Fibroblast of skin of back (primary cell): ENCODE measurements at places on chromosomes 7 and 10.
A peak's percentile ranks its signal among the peaks of the same experiment; 100 is the strongest.

DNA sequence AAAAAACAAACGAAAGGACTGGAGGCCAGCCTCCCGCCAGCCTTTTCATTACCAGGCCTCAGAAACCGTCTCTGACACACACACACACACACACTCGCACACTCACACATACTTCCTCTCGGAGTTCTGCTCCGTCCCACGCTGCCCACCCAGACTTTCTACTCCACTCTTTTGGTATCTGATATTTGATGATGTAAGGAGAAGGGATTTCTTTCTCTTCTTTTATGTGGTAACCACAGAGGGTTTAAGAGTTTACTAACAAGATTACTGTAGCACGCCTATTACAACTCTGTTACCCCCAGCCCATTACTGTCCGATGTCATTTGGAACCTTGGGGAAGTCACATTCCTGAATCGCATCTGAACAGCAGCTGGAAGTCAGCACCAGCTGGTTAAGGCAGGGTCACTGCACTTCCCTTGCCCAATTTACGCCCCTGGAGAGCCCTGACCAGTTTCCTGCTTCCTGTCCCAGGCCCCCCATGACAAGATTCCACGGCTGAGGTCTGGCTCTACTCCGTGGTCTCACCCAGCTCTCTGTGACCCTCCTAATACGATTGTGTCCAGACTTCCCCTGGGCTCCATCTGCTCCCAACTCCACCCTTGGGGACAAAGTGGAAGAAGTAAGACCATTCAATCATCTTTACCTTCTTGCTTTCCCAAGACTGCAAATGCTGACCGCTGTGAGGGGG is 1.1 kb downstream of the DENND2A start:
- DNase-seq = peak; percentile 73

- DNase-seq = no peak
Measured at GRCh38 chr7:27124902-27125689, 5.5 kb downstream of the HOXA4 start.

- DNase-seq = peak; percentile 26
Measured at GRCh38 chr10:61958805-61959204, 57.3 kb downstream of the ARID5B start.

GRCh38 chr10:8852546-8852945 is 798.1 kb downstream of the GATA3 start:
- DNase-seq = no peak

GRCh38 chr10:50210876-50211275 is 40.4 kb downstream of the ASAH2 start:
- no peak for DNase-seq

- DNase-seq = no peak
Measured at GRCh38 chr10:132366499-132366898, 30.5 kb upstream of the PWWP2B start.

DNA sequence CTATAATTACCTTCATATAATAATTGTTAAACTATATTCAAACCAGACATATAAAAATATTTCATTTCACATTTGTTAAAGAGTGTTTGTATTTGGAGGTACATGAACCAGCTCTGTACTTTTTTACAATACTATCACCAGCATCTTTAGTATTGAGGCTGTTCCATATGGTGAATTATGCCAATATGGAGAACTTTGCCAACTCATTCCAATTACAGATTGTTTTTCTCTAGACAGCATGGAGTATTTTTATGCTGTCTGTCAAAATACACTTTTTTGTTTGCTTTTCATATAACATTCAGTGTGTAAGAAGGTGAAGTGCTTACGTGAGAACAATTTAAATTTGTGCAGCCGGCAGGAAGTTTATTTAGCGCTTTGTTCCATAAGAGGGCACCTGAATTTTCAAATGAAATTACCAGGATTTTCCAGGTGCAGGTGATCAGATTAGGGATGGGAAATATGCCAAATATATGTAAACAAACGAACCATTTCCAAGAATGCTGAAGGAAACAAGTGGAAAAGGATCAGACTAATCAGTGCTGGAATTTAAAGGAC is 54.9 kb downstream of the SEMA3E start:
- DNase-seq = no peak

DNA sequence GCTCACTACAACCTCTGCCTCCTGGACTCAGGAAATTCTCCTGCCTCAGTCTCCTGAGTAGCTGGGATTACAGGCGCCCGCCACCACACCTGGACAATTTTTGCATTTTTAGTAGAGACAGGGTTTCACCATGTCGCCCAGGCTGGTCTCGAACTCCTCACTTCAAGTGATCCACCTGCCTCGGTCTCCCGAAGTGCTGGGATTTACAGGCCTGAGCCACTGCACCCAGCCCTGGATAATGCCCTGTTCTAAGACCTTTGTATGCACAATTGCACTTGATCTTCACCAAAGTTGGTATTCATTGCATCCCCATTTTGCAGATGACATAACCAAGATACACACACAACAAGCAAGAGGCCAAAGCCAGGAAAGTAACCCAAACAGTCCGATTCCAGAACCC is 97.7 kb upstream of the CARD11 start:
- DNase-seq = no peak

DNA sequence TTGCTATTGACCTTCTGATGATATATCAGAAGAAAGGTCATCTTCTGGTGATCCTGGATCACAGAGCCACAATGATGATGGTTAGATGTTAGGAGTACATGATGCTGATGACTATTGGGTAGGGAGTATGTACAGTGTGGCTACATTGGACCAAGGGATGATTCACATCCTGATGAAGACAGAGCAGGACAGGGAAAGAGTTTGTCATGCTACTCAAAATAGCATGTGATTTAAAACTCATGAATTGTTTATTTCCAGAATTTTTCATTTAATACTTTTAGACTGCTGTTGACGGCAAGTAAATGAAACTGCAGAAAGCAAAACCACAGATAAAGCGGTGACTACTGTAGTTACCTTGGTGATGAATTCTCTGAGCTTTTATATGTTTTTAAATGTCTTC is 397.3 kb downstream of the PPP1R3A start:
- DNase-seq = peak; percentile 1

- peak; percentile 78 for DNase-seq
Measured at GRCh38 chr7:33895025-33895804, 10.1 kb upstream of the BMPER start.

DNA sequence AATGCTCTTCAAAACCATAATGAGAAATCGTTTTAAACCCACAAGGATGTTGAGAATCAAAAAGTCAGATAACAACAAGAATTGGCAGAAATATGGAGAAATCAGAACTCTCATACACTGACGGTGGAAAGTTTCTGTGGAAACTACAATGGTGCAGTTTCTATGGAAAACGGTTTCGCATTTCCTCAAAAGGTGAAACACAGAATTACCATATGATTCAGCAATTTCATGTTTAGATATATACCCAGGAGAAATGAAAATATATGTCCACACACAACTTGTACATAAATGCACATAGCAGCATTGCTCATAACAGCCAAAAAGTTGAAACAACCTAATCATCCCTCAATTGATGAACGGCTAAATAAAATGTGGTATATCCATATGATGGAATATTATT is 218.2 kb downstream of the ARL4A start:
- no peak for DNase-seq

- DNase-seq = no peak
Measured at GRCh38 chr10:94344522-94345122, 18.1 kb downstream of the NOC3L start.

- DNase-seq = no peak
Measured at GRCh38 chr7:124420367-124420766, 345.2 kb downstream of the GPR37 start.

GRCh38 chr7:2974093-2974819 is 69.4 kb downstream of the CARD11 start:
- no peak for DNase-seq

GRCh38 chr10:100146875-100147650 is 38.8 kb downstream of the ERLIN1 start:
- no peak for DNase-seq

DNA sequence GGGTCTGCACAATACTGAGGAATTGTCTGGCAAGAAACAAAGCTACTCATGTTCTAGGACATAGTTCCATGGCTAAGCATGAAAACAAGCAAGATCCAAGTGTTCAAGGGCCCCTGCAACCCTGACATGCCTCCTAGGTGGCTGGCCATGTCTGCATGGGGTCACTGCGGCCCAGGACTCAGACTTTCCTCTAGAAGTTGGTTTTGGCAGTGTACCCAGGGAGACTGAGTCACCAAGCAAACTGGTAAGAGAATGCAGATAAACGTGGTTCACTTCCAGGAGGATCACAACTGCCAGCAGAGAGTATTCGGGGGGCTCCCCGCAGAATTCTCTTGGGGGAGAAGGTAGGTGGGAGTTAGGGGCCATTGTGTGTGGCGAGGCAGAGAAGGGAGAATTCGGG is 7.4 kb upstream of the PFKFB3 start:
- peak; percentile 70 for DNase-seq

- DNase-seq = peak; percentile 23
Measured at GRCh38 chr7:78770422-78771410, 682.8 kb downstream of the MAGI2 start.

DNA sequence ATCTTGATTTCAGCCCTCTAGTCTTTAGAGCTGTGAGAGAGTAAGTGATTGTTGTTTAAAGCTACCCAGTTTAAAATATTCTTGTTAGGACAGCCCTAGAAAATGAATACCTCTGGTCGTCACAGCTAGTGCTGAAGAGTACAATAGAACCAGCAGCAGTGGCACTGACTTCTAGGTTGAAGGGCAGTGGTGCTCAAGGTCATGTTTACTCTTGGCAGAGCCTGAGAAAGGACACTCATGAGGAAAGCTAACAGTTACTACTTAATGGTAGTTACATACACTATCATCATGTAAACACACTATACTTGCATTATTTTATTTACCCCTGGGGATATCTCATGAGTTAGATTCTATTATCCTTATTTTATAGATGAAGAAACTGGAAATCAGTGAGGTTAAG is 323.0 kb downstream of the SH2D4B start:
- DNase-seq = no peak

DNA sequence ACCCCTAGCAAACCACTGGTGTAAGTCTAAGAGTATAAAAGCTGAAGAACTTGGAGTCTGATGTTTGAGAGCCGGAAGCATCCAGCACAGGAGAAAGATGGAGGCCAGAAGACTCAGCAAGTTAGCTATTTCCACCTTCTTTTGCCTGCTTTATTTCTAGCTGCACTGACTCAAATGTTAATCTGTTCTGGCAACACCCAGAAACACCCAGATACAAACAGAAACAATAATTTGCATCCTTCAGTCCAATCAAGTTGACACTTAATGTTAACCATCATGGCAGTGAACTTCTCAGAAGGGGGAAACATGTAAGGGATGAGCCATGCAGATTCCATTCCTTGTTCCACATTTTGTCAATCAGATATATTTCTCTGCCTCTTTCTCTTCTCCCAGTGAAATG is 101.8 kb upstream of the FERD3L start:
- DNase-seq = no peak

DNA sequence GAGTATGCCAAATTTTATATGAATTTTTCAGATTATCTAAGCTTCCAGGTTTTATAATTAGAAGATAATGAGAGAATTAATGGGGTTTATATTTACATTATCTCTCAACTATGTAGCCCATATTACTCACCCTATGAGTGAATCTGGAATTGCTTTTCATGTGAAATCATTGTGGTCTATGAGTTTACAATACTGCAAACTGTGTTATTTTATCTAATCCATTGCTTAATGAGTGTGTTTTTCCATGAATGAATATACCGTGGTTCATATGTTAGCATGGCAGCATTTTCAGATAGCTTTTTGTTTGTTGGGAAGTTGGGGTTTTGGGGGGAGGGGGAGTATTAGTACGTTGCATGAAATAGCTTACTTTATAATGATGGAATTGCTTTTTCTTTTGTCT is 44.5 kb downstream of the FGFBP3 start:
- DNase-seq = no peak

DNA sequence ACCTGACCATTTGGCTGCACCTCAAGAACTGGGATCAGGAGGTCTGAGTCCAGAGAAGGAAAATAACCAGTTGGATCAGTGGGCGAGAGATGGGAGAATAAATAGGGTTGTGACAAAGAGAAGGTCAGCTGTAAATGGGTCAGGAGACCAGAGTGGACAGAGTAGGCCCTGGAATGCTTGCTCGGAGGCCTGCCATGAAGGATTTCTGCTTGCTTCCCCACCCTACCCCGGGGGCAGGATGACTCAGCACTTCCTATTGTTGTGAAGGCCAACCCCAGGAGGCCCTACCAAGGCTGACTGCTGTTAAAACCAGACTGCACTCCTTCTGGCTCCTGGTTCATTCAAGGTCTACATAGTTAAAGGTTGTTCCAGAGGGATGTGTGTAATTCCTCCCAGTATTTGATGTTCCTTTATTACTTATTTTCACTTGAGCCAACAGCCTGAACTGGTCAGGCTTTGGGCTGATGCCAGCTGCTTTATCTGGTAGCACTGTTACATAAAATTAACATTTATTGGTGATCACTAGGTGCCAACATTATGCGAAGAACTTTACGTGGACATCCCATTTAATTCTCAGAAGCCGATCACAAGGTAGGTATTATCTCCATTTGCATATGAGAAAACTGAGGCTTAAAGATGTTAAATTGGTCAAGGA is 27.3 kb upstream of the IFRD1 start:
- peak; percentile 92 for DNase-seq

GRCh38 chr7:152459724-152460251 is 24.0 kb upstream of the KMT2C start:
- no peak for DNase-seq

GRCh38 chr7:83798489-83798888 is 149.6 kb upstream of the SEMA3E start:
- no peak for DNase-seq

DNA sequence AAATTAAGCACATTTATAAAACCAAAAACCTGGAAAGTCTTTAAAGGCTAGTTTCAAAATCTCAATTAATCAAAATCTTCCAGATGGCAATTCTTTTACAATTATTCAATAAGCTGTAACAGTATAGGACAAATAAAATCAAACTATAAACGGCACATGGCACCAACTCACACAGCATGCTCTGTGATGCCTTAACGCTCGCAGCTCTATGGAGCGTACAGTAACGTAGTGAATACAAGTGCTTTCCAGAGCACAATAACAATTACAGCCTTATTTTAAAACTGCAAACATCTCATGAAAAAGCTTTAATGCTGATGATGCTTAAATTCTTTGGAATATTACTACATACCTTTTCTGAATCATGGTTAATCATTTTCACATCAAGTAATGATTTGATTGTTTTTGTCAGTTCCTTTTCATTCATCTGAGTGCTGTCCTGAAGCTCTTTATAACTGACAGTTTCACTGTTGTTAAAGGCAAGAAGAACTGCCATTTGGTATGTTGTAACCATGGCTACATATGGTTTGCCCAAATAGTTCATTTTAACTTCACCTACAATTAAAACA is 74.2 kb downstream of the CUL2 start:
- DNase-seq = no peak

GRCh38 chr7:47670729-47671128 is 88.8 kb upstream of the TNS3 start:
- DNase-seq = no peak

GRCh38 chr7:1638215-1638661 is 31.8 kb upstream of the ELFN1 start:
- DNase-seq = no peak

GRCh38 chr10:30092151-30092790 is 32.9 kb upstream of the JCAD start:
- DNase-seq = peak; percentile 73

DNA sequence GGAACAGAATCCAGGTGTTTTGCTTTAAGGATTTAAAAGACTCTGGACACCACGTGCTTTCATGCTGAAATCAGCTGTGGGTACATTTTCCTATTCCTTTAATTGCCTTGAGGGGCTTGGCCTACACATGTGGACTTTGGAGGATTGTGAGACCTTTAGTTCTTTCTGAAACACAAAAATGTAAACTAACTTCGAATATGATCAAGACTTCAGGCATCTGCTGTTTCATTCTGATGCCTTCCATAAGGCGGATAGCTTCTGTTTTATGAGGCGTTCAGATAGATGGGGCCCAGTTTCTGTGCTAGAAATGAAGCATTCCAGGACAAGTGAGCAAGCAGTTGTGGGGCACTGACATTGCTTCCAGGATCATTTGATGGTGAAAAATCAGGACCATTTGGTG is 1.5 kb upstream of the NOBOX start:
- no peak for DNase-seq
